Nephron progenitor cell (in vitro differentiated cells): ENCODE measurements at places on chromosomes 13 and 19.

- no peak for DNase-seq
These were observed 68.1 kb upstream of the STARD13 start for GRCh38 chr13:33353646-33354045.

GRCh38 chr19:45876411-45877197 lies 9.3 kb downstream of the IRF2BP1 start:
- DNase-seq: peak; percentile 64

DNA sequence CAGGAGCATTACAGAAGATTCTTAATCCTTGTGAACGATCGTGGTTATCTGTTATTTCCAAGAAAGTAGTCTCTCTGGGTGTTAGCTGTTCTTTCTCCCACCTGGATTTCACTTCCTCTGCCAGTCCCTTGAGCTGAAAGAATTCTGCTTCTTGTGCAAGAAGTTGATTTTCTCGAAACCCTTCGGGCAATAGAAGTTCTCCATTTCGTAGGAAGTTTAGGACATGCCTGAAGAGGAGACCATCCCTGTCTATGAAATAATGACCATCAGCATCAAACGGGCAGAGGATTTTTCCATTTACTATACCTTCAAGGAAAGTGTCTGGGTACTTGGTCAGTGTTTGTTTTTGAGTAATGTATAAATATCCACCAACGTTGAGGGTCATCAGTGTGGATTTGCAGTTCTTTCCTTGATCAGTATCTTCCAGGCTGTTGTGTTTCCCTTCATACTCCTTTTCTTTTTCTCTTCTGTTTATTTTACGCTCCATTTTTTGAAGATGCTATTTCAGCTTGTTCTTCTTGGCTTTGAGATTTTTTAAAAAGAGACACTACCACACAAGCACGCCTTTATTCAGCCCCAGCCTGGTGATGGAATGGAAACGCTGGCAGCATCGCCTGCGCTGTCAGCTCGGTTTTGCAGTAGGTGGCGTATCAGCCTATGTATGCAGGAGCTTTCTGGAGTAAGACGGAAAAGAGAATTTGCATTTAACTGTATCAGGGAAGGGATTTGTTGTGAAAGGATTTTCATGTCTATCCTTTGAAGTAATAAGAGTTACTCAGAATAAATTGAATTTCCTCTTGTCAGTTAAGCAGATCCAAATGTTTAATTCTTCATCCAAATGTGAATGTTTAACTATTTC lies 6.5 kb downstream of the KCTD4 start:
- DNase-seq: no peak

DNA sequence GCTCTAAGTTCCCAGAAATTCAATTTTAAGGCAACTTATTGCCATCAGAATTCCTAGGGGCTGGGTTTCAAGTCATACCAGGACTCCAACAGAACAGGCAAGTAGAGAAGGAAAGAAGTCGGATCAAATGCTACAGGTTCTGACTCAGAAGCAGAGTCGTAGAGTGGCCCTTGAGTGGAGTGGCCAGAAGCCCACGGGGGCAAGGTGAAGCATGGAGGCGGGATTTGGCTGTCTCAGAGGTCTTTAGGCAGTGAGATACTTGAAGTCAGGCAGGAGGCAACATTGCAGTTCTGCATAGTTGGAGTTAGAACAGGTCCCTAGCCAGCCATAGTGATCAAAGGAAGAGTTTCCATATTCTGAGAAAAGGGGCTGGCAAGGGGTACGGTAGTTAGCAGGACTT lies 111.6 kb downstream of the NHLRC3 start:
- DNase-seq: no peak

DNA sequence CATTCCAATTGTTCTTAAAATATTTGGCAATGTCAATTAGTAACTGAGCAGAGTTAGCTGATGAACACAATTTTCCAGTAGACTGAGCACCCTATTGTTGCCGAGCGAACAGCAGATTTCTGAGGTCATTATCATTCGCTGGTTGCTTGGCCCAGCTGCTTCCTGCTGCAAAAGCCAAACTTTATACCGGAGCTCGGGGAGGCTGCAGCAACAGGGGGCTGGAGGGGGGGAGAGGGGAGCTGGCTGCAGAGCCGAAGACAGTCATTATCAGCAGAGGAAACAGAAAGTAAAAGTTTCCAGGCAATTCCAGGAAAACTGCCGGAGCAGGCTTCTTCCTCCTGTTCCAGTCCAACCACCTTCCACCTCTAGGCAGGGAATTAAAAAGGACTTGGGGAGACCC lies 77.9 kb downstream of the ZNF536 start:
- peak; percentile 23 for DNase-seq

DNA sequence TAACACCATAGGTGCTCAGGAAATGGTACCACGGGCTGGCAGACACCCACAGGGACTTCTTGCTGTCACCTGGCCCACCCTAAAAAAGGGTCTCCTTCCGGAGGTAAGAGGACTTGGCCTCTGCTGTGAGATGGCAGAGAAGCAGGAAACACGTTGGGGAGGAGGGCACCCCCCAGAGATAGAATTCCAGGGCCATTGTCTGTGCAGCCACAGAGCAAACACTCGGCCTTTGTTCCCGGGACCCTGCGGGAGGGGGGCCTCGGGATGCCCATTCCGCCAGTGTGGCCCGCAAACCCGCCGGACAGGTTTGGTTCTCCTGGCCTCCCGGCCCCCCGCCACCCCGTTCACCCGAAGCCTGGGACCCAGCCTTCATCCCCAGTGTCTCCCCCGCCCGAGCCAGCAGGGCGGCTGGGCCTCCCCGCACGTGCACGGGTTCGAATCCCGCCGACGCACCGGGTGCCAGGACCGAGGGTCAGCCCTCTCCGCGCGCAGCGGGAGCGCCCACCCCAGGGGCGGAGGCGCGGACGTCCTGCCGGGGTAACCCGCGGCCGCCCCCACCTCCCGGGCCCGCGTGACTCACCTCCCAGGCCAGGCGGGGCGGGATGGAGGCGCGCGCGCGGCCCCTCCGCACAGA lies 714 bp downstream of the PLPP2 start:
- DNase-seq: no peak

DNA sequence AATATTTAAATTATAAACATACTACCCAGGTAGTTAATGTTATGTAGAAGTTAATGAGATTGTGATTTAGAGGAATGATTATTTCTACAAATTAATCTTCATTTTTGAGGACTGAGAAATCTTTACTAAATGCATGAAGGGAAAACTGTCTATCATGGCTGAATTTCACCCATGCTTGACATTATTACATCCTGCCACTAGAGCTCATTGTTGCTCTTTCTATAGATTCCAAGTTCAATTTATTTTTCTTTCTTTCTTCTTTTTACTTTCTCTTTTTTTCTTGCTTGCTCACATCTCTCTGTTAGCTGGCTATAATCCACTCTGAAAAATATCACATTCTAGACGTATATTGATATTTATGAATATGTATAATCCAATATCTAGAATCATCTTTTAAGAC lies 505.0 kb upstream of the KLHL1 start:
- DNase-seq: no peak

GRCh38 chr19:38721496-38721895 lies 22.8 kb downstream of the CAPN12 start:
- no peak for DNase-seq

DNA sequence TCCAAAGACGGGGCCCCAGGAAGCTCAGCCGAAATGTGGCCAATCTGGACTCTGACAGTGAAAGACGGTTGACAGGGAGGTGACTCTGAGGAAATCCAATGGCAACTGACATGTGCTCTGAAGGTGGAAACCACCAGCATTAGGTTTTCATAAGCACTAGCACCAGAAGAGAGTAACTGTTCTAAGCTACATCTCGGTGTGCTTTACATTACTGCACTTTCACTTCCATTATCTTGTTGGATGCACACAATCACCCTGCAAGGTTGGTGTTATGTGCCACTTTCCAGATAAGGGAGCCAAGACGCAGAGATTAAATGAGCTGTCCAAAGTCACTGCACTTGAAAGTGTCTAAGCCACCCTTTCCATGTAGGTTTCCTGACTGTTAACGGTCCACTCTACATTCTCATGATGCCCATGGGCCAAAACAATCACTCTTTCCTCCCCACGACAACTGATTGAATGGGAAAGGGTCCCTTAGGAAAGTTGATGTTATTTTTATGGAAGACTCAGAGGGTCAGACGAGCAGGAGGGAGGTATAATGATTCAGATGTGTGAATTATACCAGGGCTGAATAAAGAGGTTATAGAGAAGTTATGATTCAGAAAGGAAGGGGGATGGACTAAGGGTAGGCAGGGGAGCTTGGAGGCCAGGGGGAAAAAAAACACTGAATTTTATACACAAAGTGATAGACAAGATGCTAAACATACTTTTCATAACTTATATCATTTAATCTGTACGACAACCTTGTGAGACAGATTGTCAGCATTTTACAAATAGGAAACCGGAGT lies 52.8 kb downstream of the RUBCNL start:
- DNase-seq: no peak

- DNase-seq: peak; percentile 55
These were observed at the start of gene PTGER1 for GRCh38 chr19:14475251-14476073. PTGER1 (minus strand) TSS chr19:14475354; CDS start chr19:14474320, 1,034 bp downstream.

DNA sequence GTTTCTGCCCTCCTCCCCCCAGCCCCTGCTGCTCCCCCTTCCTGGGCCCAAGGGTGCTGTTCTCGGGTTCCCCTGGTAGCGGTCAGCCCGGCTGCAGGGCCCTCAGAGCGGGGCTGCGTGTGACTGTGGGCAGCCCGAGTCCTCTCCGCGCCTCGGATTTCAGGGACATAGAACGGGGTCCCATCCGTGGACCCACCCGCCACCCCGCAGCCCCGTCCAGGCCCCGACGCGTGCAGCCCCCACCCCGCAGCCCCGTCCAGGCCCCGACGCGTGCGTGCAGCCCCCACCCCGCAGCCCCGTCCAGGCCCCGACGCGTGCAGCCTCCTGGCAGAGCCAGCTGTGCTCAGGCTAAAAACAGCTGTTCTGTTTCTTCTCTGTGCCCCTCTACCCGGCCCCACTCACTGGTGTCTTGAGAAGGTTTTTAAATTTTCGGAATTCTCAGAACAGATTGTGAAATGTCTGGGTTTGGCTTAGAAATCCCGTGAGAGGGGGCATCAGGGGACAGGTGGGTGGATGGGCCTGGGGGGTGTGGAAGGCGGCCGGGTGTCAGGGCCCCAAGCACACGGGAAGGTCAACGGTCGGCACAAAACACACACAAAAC lies 5.5 kb upstream of the PRTN3 start:
- no peak for DNase-seq

DNA sequence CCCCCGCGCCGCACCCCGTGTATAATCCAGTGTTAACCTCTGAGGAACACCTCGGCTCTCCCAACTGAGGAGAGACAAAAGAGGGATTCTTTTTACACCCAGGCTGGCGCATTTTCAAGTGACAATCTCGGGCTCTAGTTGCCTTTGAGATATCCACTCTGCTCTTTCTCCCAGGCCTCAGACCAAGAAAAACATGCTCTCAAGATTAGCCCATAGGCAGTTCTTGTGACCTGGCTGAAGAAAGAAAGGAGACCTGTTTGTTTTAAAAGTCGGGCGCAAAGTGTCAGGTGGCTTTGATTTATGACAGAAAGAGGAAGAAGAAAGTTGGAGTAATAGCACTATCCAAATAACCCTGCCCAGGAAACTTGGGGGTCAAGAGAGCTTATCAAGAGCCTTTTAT lies 27.3 kb downstream of the SHISA2 start:
- DNase-seq: no peak

DNA sequence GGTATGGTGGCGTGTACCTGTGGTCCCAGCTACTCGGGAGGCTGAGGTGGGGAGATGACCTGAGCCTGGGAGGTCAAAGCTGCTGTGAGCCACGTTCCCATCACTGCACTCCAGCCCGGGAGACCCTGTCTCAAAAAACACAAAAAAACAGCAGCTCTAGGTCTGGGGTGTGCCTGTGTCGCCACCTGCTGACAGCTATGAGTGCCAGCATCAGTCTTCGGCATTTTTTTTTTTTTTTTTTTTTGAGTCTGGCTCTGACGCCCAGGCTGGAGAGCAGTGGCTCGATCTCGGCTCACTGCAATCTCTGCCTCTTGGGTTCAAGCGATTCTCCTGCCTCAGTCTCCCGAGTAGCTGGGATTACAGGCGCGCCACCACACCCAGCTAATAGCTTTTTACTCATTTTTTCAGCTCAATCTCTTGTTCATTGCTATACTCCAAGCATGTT lies 10.1 kb downstream of the AP2S1 start:
- peak; percentile 61 for DNase-seq

GRCh38 chr19:29836409-29836825 lies 24.6 kb downstream of the CCNE1 start:
- no peak for DNase-seq

DNA sequence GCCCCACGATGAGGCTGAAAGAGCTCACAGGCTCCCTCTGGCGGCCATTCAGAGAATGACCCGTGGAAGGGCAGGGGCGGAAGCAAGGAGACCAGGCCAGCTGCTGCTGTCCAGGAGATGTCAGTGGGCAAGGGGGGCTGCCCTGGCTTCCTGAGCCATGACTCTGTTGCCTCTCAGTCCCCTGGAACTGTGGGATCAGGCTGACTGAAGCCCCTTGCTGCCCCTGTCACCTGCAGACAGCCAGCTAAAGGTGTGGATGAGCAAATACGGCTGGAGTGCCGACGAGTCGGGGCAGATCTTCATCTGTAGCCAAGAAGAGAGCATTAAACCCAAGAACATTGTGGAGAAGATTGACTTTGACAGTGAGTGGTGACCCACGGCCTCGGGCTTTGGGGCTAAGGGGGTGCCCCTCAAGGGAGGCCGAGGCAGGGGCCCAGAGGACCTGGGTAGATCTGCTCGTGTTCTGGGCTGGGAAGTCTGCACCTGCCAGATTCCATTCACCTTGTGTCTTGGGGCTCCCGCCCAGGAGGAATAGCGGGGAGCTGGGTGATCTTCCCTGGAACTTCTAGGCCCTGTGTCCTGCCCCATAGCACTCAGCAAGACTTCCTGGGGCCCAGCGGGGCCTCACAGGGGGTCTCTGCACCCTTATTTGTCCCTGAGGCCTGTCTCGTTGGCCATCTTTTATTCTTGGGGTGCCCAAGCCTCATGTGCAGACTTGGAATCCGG lies 12.5 kb upstream of the ACTN4 start:
- peak; percentile 86 for DNase-seq

DNA sequence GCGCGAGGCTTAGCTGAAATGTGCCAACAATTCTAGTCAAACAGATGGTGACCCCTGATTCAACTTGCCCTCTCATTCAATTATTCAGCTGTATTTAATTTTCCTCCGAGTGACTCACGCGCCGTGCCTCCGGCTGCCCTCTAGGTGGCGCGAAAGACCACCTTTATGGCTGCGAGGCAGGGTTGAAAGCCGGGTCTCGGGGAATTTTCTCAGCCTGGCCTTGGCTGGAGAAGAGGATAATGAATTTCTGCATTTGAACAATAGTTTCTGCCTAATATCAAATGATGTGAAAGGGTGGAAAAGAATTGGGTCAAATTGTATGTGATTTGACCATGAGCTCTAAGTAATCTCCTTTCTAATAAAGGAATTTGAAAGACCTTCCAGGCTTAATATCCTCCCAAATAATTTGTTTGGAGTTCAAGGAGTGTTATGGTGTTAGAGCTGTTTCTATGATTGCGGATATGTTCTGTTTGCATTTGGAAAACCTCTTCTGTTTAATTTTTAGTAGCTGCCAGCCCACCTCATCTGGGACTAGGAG lies 310.9 kb downstream of the ZNF536 start:
- DNase-seq: peak; percentile 84
